ENCODE measurements at places on chromosomes 5 and 9.

DNA sequence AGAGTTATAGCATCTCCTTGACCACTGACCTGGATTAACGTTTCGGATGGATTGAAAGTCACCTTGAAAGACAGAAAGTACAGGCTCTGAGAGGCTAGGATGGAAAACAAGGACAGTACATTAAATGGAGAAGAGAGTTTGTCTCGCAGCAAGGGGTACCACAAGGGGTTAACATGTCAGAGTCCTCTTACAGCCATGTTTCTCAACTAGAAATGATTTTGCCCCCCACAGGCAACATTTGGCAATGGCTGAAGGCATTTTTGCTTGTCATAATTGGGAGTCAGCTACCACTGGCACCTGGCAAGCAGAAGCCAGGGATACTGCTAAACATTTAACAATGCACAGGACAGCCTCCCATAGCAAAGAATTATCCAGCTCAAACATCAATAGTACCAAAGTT lies 90.8 kb upstream of the EQTN start:
- no peaks in the 10 kb centered on the region for H3K4me1 ChIP-seq
- no peak overlapping the region for H3K4me3 ChIP-seq
- no peaks in the 10 kb centered on the region for H3K36me3 ChIP-seq
- H3K27me3 ChIP-seq: no peaks in the 10 kb centered on the region
- DNase-seq: no peak

DNA sequence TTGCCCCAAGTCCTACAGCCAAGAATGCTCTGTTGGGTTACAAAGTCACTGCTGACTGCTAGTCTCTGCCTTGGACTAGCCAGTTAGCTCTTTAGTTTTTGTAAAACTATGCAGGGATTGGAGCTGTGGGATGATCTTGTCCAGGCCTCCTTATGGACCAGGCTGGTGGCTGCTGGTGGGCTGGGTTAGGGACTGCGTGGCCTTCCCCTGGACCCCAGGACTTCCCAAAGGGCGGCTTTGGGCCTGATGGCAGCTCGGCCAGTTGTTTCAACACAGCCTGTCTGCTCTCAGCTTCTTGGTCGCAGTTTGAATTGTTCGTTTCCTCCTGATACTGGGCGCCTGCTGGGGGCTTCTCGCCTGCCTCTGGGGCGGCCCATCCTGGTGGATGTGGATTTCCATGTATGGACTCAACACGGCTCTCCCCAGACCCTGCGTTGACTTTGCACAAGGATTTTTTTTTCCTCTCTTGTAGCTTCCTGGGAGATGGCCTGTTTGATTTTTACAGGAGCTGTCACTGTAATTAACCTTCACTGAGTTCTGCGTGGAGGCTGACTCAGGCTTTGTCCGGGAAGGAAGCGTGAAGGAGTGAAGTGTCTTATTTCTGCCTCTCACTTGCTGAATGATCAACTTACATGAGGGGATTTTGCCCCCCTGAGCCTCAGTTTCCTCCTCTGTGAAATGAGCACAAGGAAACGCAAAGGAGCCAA lies 91.9 kb upstream of the NEURL1B start:
- DNase-seq: no peak
- H3K36me3 ChIP-seq: no peaks in the 10 kb centered on the region
- H3K27me3 ChIP-seq: no peaks in the 10 kb centered on the region
- H3K4me1 ChIP-seq: no peaks in the 10 kb centered on the region

DNA sequence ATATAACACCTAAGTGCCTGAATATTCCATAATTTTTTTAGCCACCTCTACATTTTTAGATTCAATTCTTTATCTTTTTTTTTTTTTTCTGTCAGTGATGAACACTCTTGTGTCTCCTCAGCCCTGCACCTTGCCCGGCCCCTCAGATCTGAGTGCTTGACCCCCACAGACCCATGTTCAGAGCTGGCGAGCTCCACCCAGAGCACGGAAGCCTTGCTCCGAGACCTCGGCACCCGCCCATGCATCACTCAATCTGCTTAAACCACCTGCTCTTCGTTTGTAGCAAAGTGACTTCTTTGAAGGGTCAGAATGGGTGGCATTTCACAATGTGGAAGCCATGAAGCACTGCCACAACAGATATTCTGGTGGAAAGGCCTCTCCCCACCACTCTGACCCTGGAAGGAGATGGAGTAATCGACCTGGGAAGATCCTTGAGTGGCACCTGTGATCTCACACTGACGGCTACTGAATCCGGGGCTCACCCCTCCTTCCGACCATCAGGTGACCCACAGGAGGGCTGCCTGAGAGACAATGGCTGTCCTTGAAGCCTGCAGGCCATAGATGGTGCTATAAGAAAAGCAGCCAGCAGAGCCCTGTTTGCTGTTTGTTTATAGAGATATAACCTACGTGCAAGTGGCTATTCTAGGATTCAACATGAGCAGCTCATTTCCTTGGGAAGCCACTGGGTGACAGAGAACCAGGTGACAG lies 261.1 kb upstream of the IRX4 start:
- DNase-seq: no peak
- no peak overlapping the region for H3K27ac ChIP-seq
- no peaks in the 10 kb centered on the region for H3K36me3 ChIP-seq
- no peaks in the 10 kb centered on the region for H3K4me1 ChIP-seq
- no peaks in the 10 kb centered on the region for H3K27me3 ChIP-seq

- no peak overlapping the region for H3K4me3 ChIP-seq
- no peaks in the 10 kb centered on the region for H3K27me3 ChIP-seq
- no peaks in the 10 kb centered on the region for H3K36me3 ChIP-seq
- H3K4me1 ChIP-seq: peaks cover 45% of the 10 kb centered on the region
- DNase-seq: no peak
These were observed 3.5 kb upstream of the SUSD3 start for GRCh38 chr9:93054758-93055704.

- DNase-seq: no peak
- no peaks in the 10 kb centered on the region for H3K4me1 ChIP-seq
- no peak overlapping the region for H3K4me3 ChIP-seq
- H3K27me3 ChIP-seq: no peaks in the 10 kb centered on the region
These were observed 376.4 kb downstream of the ARRDC3 start for GRCh38 chr5:91006713-91007112.

DNA sequence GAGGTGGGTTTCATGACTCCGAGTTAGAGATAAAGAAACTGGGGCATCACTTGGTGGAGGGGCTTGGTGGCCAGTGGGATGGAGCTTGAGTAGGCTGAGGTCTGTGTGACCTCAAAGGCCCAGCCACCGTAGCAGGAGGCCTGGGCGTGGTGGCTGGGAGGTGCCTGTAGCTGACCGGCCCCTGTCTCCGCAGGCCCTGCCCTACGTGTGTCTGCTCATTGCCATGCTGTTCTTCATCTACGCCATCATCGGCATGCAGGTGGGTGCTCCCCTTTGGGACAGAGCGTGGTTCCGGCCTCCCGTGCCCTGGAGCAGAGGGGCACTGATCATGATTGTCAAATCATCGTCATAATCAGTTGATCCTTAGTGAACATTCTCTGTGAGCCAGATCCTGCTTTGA lies 196.2 kb downstream of the CACNA1B start:
- no peak overlapping the region for H3K27ac ChIP-seq
- no peak overlapping the region for H3K4me3 ChIP-seq
- H3K36me3 ChIP-seq: no peaks in the 10 kb centered on the region
- H3K27me3 ChIP-seq: no peaks in the 10 kb centered on the region
- no peaks in the 10 kb centered on the region for H3K4me1 ChIP-seq
- no peak for DNase-seq

DNA sequence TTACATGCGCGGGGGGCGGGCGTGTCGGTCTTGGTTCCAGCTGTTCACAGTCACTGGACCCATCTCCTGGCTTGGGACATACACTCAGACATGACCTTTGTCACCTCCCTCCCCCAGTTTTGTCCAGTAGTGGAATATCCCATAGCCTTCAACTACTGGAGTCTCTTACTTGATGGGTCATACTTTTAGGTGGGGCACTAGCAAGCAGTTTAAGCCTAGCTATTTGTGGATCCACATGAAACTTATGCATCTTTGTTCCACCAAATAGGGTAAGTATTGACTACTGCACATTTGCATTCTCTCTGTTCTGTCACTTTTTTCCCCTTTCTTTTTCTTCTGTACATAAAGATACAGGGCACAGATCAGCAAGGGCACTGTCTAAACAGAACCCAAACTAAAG lies 15.4 kb upstream of the MAMDC2 start:
- no peak for DNase-seq
- H3K4me1 ChIP-seq: no peaks in the 10 kb centered on the region
- no peak overlapping the region for H3K27ac ChIP-seq
